ENCODE measurements at places on chromosomes 2 and 18. TPM values are rescaled to one million over a fixed set of nuclear protein-coding genes. Genes with fewer than 3 reads are reported as not detected.

The ANTXR1 gene
- 81.8 TPM for total RNA-seq

The SLC5A7 gene
- not detected for total RNA-seq

The HTR2B gene
- total RNA-seq, result 8.0 TPM

The TMEM247 gene
- total RNA-seq, result not detected

The CAPN14 gene
- total RNA-seq, result not detected

The MARCO gene
- not detected for total RNA-seq

The NGEF gene
- total RNA-seq, result not detected

The ANKRD23 gene
- 2.7 TPM for total RNA-seq

The ASXL3 gene
- total RNA-seq, result 0.34 TPM

The MBD5 gene
- total RNA-seq, result 10.2 TPM

The SERPINB2 gene
- 0.47 TPM for total RNA-seq

The ELOA2 gene
- total RNA-seq, result not detected

The ERFE gene
- total RNA-seq, result 11.2 TPM

The KYNU gene
- total RNA-seq, result not detected

The DNPEP gene
- total RNA-seq, result 63.8 TPM

The COLEC12 gene
- total RNA-seq, result 16.8 TPM

The CD302 gene
- total RNA-seq, result 18.7 TPM

The MOCOS gene
- total RNA-seq, result 3.2 TPM

The TTLL4 gene
- 8.1 TPM for total RNA-seq

The SPC25 gene
- 0.35 TPM for total RNA-seq

The C2orf15 gene
- not detected for total RNA-seq

The AMER3 gene
- total RNA-seq, result not detected

The SCG2 gene
- total RNA-seq, result 0.47 TPM

All from pericardium fibroblast (primary cell).